ENCODE measurements at places on chromosomes 4 and X.

- DNase-seq = no peak
Observed at GRCh38 chr4:67576538-67576937, 18.0 kb downstream of the STAP1 start.

DNA sequence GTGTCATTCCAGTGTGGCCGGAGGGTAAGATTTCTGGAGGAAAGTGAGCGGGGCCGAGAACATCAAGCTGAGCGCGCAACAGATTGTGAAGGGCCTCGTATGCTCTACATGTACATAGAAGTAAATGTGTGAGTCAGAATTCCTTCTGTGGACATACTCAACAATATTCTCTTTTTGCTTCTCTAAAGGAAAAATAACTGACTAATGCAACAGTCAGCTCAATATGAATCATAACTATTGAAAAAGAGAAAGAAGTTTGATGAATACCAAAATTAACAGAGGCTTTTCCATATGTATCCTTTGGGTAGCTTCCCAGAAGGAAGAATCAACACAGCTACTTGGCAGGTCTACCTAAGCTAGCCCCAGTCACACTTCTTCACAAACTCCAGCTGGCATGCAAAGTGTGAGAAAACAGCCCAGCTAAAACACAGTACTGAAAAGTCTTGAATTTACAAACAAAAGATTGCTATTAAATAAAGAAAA is 87.5 kb upstream of the ZFP42 start:
- DNase-seq = no peak

DNA sequence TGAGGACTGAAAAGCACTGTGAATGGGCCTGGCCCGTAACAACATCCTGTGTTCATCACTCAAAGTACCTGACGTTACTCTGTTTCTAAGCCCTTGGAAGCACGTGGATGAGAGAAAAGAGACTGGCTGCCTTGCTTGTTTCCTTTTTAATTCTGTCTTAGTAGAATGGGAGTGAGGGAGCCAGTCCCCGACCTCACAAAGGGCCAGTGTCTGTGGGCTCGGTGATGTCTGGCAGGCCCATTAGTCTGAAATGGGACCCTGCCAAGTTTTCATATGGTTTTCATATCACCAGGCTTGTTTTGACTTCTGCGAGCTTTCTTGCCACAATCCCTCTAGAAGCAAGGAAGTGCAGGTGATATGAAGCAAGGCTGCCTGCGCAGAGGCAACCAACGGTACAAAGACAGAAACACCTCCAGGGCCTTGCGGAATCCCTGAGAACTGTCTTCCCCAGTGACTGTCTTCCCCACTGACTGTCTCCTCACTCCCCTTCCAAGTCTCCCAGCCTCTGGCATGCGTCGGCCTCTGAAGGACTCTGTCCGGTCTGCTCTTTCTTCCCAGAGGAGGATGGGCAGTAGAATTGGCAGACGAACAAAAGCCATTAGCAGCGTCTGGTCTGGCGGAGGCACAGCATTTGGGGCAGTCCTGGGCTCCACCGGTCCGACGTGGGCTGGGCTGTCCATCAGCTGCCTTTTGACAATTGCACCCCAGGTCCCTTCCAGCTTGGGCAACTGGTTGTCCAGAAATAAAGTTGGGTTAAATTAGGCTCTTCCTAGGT is 20.2 kb upstream of the RASL11B start:
- DNase-seq = no peak

- no peak for DNase-seq
Observed at GRCh38 chr4:143421609-143422008, 84.9 kb downstream of the GAB1 start.

DNA sequence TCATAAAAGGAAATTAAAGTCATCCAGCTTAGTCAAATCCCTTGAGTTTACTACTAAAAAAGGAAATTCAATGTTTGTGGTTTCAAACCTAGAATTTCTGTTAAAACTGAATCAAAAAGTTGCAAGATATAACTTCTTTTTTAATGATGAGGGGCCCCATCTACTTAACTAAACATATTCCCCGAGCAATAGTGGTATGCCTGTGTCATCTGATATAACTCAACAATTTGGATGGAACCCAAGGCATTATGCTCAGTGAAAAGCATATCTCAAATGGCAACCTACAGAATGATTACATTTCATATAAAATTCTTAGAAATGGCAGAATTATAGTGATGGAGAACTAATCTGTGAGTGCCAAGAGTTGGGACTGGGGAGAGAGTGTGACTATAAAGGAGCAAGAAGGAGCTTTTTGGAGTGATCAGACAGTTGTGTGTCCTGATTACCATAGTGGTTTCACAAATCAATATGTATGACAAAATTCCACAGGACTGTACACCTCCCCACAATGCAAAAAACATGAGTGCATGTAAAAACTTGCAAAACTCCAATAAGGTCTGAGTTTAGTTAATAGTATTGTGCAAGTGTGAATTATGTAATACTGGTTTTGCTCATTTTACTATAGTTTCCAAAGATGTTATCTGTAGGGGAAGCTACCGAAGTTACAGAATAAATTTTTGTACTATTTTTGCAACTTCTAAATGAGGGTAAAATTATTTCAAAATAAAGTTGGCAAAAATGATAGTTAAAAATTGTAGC is 323.2 kb downstream of the ARHGAP24 start:
- no peak for DNase-seq

Data from hematopoietic multipotent progenitor cell treated with erythropoietin and hydrocortisone succinate and interleukin-3 and kit ligand, for 15 days (in vitro differentiated cells).